ENCODE measurements at places on chromosomes 4 and X.
A peak's percentile ranks its signal among the peaks of the same experiment; 100 is the strongest.

DNA sequence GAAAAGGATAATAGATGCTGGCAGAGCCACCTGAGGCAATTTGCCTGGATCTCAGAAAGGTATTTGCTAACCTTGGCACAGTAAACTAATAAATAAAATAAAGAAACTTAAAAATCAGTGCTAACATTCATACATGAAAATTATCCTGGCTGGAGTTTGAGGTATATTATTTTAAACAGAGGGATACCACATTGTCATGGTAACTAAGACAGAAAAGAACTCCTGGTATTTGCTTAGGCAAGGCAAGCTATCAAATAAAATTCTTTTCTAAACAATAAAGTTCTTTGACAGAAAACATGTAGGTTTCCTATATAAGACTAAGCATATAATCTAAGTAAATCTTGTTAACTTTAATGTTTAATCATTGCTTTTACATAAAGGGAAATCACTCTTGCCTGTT is 218.8 kb downstream of the MAGEB17 start:
- no peak for DNase-seq

DNA sequence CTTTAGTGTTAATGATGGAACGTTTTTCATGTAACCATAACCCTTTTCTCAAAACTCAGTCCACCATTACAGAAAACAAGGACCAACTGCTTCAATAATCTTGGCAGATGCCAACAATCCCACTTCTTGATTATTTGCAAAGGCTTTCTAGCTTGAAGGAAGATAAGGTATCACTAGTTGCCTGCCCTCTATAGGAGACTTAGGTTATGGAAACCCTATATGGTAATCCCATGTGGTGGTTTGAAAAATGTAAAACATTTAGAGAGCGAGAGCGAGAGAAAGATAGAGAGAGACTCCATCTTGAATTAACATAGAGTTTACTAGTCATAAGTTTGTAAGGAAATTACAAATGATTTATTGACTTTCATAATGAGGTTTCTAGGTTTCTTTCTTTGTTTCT is 1627.5 kb upstream of the TENM3 start:
- DNase-seq, result no peak

- peak; percentile 71 for DNase-seq
These were observed 154.4 kb upstream of the KLF3 start for GRCh38 chr4:38509551-38509950.

GRCh38 chrX:150146271-150146896 is 208.1 kb upstream of the EOLA2 start:
- no peak for DNase-seq

- no peak for DNase-seq
These were observed 53.4 kb downstream of the PSAPL1 start for GRCh38 chr4:7381221-7381889.

DNA sequence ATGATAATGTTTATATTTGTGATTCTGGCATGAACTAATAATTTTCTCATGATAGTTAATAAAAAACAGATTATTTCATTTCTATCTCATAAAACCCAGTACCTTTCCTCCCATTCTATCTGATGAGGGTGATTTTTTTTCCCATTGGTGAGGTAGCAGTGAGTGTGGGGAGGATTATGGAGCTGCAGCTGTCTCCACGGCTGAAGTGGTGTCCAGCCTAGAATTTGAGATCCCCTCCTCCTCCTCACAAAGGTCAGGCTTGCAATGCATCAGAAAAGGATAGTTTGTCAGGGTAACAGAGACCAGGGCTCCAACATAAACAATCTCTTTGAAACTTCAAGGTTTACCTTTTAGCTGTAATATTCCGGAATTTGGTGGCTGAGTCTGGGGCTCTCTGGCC is 60.9 kb downstream of the C4orf51 start:
- DNase-seq, result no peak
